CD4-positive, alpha-beta T cell (primary cell): ENCODE measurements at places on chromosomes 13 and 19.

DNA sequence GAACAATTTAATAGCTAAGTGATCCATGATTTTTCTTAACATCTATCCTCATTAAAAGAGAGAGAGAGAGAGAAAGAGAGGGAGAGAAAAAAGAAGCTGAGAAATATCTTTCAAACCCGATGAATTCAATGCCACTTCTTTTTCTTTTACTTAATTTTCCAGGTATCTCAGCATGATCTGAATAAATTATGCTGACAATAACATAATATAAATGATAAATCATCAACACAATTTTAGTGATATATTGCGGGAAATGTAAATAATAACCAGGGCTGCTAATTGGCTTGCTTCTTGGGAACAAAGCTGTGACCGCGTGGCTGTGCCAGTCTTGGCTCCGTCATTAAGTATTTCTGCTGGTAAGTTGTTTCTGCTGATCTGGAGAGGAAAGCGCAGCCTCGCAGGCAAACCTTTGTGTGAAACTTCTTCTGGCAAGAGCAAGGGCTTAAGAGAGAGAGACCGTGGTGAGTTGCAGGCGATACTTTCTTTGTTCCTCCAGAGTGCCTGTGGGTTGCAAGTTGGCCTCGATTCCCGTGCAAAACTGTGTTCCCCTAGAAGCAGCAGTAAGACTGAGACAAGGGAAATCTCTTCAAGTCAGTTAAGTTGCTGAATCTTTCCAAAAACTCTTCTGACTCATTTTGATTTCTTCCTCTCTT, 489.1 kb upstream of the TSHZ3 start:
- no peak for DNase-seq
- no peaks in the 10 kb centered on the region for H3K36me3 ChIP-seq
- no peak overlapping the region for H3K27ac ChIP-seq
- no peaks in the 10 kb centered on the region for H3K27me3 ChIP-seq
- H3K4me1 ChIP-seq = no peaks in the 10 kb centered on the region

GRCh38 chr13:38872693-38873092, 117.9 kb downstream of the STOML3 start:
- no peak overlapping the region for H3K4me3 ChIP-seq
- H3K36me3 ChIP-seq = no peaks in the 10 kb centered on the region
- no peak overlapping the region for H3K27ac ChIP-seq
- no peaks in the 10 kb centered on the region for H3K4me1 ChIP-seq
- no peaks in the 10 kb centered on the region for H3K27me3 ChIP-seq

DNA sequence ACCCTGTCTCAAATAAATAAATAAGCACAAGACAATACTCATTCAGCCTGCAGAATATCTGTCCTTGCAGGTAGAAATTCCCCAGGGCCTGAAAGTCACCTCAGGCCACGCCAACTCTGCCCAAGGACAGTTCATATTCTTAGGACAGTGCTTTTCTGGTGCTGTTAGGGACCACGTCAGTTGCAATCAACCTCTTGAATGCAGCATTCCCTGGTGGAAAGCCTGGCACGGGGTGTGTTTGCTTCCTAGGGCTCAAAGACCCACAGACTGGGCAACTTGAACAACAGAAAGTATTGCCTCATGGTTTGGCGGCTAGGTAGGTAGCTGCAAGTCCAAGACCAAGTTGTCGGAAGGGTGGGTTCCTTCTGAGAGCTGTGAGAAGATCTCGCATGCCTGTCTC, 160.3 kb downstream of the KCTD15 start:
- H3K4me1 ChIP-seq = no peaks in the 10 kb centered on the region
- H3K4me3 ChIP-seq = no peak overlapping the region
- H3K27me3 ChIP-seq = no peaks in the 10 kb centered on the region

DNA sequence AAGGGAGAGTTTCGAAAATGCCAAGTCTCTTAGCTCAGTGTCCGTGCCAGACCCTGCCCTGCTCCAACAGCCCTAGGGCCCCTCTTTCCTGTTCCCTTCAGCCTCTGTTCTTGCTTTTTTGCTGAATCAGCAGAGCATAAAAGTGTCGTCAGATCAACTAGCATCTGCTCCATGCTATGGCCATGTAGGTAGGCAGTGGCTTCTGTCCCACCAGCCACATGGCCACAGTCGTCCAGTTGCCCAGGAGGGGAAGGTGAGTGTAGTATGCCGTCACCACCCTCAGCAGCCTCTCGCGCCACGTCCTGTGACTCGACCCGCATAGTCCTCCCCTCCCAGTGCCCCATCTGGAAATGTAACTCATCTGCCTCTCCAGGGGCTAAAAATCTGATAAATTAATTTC, 50.9 kb upstream of the ATP11A start:
- H3K27ac ChIP-seq = no peak overlapping the region
- peaks cover 4% of the 10 kb centered on the region for H3K27me3 ChIP-seq
- no peak for DNase-seq
- no peak overlapping the region for H3K4me3 ChIP-seq
- H3K36me3 ChIP-seq = no peaks in the 10 kb centered on the region

DNA sequence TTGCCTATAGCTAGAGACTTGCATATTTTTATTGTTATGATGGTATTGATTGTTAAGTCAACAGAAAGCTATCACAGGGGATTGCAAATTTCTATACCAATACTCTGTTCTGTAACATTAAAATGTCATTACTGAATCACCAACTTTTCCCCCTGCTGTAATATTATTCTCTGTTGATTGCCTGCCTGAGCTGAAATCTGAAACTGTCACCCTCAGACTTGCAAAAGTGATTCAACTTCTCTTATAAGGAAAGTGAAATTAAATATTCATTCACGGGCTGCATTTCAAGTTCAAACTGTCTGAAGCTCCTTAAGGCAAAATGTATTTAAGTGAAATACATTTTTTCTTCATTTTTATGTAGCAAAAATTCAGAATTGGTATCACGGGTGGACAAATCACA, 723.2 kb downstream of the PCDH9 start:
- no peaks in the 10 kb centered on the region for H3K4me1 ChIP-seq
- no peak overlapping the region for H3K4me3 ChIP-seq
- DNase-seq = no peak
- no peaks in the 10 kb centered on the region for H3K27me3 ChIP-seq
- H3K27ac ChIP-seq = no peak overlapping the region

GRCh38 chr13:96089749-96090239, at the start of gene HS6ST3:
Gene HS6ST3 (plus strand): TSS chr13:96090107.
- no peak within 1 kb of the TSS for H3K4me3 ChIP-seq
- peaks cover 55% of the 10 kb centered on the region for H3K27me3 ChIP-seq
- no peak within 1 kb of the TSS for H3K27ac ChIP-seq
- H3K4me1 ChIP-seq = no peaks in the 10 kb centered on the region
- H3K36me3 ChIP-seq = no peaks in the 10 kb centered on the region
- no peak for DNase-seq

GRCh38 chr13:107743100-107743499, 472.2 kb downstream of the LIG4 start:
- H3K27me3 ChIP-seq = no peaks in the 10 kb centered on the region
- no peak for DNase-seq
- no peaks in the 10 kb centered on the region for H3K36me3 ChIP-seq
- H3K27ac ChIP-seq = no peak overlapping the region
- no peaks in the 10 kb centered on the region for H3K4me1 ChIP-seq

DNA sequence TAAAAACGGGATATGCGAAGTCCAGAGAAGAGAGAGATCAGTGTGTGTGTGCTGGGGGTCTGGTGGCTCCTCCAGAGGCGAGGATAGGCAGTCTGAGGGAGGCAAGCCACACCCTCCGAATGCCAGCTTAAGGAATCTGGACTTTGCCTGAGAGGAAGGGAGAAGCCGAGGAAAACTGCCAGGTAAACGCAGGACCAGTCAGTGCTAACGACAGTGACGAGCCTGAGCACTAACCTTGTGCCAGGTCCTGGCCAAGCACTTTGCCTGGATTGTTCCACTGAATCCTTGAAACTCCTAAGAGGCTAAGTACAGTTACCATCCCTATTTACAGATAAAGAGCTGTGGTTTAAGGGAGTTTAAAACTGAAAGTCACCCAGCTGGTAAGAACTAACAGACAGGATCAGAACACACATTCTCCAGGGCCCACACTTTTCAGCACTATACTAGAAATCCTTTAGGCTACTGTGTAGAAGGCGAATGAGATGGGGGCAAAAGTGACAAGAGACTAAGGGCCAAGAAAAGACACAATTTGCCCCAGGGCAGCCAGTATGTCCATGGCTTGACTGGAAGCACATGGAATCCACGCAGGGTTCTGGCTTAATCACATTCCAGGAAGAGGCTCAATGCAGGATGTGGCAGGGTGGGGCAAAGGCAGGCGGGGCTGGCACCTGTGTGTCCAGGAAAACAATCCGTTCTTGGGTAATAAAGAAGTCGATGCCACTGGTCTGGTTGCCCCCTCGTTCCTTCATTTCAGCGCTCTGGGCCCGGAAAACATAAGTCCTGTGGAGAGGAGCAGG, 15.1 kb downstream of the SMG9 start:
- DNase-seq = no peak
- H3K27ac ChIP-seq = no peak overlapping the region
- H3K36me3 ChIP-seq = peaks cover 88% of the 10 kb centered on the region
- peaks cover 6% of the 10 kb centered on the region for H3K4me1 ChIP-seq
- H3K4me3 ChIP-seq = no peak overlapping the region

- no peak overlapping the region for H3K4me3 ChIP-seq
- H3K36me3 ChIP-seq = no peaks in the 10 kb centered on the region
- no peaks in the 10 kb centered on the region for H3K4me1 ChIP-seq
- no peak for DNase-seq
- H3K27me3 ChIP-seq = peaks cover 3% of the 10 kb centered on the region
Measured at GRCh38 chr13:101150998-101151397, 265.3 kb downstream of the NALCN start.

- peaks cover 100% of the 10 kb centered on the region for H3K4me1 ChIP-seq
- no peaks in the 10 kb centered on the region for H3K27me3 ChIP-seq
- peak; percentile 38 for DNase-seq
- peak overlapping the region; percentile 87 for H3K27ac ChIP-seq
Measured at GRCh38 chr19:13164343-13165161, 14.3 kb downstream of the IER2 start.

DNA sequence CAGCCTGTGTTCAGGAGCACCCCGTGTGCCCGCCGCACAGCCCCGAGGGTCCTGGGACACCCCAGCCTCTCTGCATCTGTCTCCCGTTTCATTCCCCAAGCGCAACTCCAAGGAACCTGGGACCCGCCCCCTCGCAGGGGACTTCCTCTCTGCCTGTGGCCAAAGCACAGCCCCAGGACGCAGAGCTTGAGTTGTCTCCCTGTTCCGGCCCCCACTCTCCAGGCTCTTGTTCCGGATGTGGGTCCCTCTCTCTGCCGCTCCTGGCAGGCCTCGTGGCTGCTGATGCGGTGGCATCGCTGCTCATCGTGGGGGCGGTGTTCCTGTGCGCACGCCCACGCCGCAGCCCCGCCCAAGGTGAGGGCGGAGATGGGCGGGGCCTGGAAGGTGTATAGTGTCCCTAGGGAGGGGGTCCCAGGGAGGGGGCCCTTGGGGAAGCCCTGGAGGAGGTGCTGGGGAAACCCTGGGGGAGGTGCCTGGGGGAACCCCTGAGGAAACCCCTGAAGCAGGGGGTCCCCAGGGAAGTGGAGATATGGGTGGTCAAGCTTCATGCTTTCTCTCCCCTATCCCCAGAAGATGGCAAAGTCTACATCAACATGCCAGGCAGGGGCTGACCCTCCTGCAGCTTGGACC, 1.3 kb downstream of the HCST start:
- H3K4me1 ChIP-seq = peaks cover 61% of the 10 kb centered on the region
- DNase-seq = peak; percentile 91
- H3K36me3 ChIP-seq = no peaks in the 10 kb centered on the region
- H3K27ac ChIP-seq = peak overlapping the region; percentile 100
- H3K27me3 ChIP-seq = no peaks in the 10 kb centered on the region

- no peak overlapping the region for H3K27ac ChIP-seq
- DNase-seq = no peak
- no peaks in the 10 kb centered on the region for H3K4me1 ChIP-seq
- H3K36me3 ChIP-seq = no peaks in the 10 kb centered on the region
- H3K4me3 ChIP-seq = no peak overlapping the region
Measured at GRCh38 chr13:62879071-62879470, 1463.4 kb upstream of the PCDH20 start.

DNA sequence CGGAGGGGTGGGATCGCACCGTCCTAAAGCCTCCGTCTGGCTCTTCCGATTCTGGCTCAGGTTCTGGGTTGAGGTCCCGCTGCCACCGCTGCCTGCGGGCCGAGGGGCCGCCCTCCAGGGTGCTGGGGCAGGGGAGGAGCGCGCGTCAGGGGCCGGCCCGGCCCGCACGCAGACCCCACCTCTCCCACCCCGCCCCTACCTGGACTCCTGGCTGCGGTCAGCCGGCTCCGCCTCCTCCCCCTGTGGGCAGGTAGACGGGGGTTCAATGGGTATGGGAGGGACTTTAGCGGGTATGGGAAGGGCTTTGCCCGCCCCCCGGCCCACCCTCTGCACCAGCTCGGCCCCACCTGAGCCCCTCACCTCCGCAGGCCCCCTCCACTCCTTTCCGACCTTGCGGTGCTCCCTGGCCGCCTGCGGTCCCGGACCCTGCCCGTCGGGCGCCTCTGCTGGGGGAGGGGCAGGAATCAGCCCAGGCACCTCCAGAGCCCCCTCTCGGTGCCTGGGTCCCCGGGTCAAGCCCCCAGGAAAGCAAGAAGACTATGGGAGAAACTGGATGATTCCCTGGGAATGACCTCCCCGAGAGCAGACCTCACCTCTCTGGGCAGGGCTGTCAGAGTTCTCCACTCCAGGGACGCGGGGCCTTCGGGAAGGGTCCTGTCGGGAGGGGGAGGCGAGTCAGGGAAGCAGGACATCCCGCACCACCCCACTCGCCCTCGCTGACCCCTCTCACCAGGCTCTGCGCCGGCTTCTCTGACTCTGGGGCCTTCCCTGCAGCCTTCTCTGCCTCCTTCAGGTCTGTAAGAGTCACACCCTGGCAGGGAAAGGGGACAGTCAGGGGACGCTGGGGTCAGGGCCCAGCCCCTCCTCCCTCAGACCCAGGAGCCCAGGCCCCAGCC, 17.0 kb downstream of the EPS8L1 start:
- H3K27ac ChIP-seq = no peak overlapping the region
- peaks cover 9% of the 10 kb centered on the region for H3K27me3 ChIP-seq
- peaks cover 8% of the 10 kb centered on the region for H3K4me1 ChIP-seq
- no peak overlapping the region for H3K4me3 ChIP-seq

- no peak overlapping the region for H3K4me3 ChIP-seq
- no peaks in the 10 kb centered on the region for H3K27me3 ChIP-seq
- DNase-seq = no peak
Measured at GRCh38 chr13:105538346-105538745, 997.1 kb downstream of the EFNB2 start.

- peaks cover 32% of the 10 kb centered on the region for H3K4me1 ChIP-seq
- H3K4me3 ChIP-seq = peak overlapping the region; percentile 66
- H3K27ac ChIP-seq = no peak overlapping the region
Measured at GRCh38 chr19:2976609-2977000, 759 bp upstream of the TLE6 start.

DNA sequence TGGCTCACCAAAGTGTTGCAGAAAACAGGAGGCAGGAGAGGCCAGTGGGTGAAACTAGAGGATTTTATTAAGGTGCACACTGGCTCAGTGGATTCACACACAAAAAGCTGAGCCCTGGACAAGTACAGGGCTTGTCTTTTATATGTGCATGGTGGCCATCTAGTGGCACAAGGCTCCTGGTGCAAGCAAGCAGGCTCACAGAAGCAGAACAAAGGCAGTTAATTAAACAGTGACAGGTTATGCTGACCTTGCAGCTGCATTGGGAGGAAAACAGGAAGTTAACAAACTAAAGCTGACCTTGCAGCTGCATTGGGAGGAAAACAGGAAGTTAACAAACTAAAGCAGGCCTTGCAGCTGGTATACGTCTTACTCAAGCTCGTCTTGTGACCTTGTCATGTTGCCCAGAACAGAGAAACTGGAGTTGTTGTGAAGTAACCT, 65.3 kb upstream of the ZNF681 start:
- no peak overlapping the region for H3K4me3 ChIP-seq
- DNase-seq = peak; percentile 6
- H3K27ac ChIP-seq = no peak overlapping the region
- H3K27me3 ChIP-seq = no peaks in the 10 kb centered on the region
- H3K4me1 ChIP-seq = no peaks in the 10 kb centered on the region
- no peaks in the 10 kb centered on the region for H3K36me3 ChIP-seq
